ENCODE measurements at places on chromosomes 2 and 18. TPM values are rescaled to one million over a fixed set of nuclear protein-coding genes. Genes with fewer than 3 reads are reported as not detected.

The RUFY4 gene
- 0.12 TPM for total RNA-seq

- no peaks in the 10 kb centered on the region for H3K4me1 ChIP-seq
- no peak for DNase-seq
- H3K27me3 ChIP-seq = no peaks in the 10 kb centered on the region
These were observed 166.8 kb downstream of the TPGS2 start for GRCh38 chr18:36661999-36662398.

- no peak overlapping the region for H3K27ac ChIP-seq
- H3K36me3 ChIP-seq = no peaks in the 10 kb centered on the region
- no peaks in the 10 kb centered on the region for H3K27me3 ChIP-seq
- H3K4me1 ChIP-seq = peaks cover 5% of the 10 kb centered on the region
- no peak for DNase-seq
These were observed 39.4 kb downstream of the CSRNP3 start for GRCh38 chr2:165508927-165509326.

The ANO7 gene
- total RNA-seq = 1.1 TPM

The SANBR gene
- 3.2 TPM for total RNA-seq

DNA sequence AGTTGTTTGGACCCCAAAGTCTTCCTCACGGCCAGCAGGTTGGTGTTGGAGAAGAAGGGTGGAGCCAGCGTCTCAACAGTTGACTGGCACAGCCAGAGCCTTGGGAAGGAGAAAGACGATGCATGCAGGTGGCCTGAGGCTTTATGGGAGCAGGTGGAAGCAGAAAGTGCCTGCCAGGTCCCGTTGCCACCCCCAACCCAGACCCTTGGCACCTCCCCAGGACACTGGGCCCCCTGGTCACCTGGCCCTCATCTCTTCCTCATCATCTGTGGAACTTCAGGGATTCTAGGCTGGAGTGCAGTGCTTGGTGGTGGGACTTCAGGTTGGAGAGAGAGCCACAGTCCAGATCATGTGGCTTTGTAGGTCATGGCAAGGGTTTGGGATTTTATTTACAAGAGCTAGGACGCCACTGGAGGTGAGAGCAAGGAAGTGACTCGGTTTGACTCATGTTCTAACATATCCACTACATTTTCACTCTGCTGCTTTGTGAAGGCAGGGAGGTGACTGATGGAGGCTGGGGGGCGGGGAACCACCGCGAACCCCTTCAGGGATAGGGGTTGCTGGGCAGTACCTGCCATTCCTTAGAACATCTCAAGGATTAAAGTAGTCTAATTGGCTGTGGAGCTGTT is 62.5 kb upstream of the B3GNT7 start:
- no peaks in the 10 kb centered on the region for H3K4me1 ChIP-seq
- peak; percentile 44 for DNase-seq
- no peak overlapping the region for H3K4me3 ChIP-seq
- H3K27ac ChIP-seq = no peak overlapping the region
- no peaks in the 10 kb centered on the region for H3K36me3 ChIP-seq

DNA sequence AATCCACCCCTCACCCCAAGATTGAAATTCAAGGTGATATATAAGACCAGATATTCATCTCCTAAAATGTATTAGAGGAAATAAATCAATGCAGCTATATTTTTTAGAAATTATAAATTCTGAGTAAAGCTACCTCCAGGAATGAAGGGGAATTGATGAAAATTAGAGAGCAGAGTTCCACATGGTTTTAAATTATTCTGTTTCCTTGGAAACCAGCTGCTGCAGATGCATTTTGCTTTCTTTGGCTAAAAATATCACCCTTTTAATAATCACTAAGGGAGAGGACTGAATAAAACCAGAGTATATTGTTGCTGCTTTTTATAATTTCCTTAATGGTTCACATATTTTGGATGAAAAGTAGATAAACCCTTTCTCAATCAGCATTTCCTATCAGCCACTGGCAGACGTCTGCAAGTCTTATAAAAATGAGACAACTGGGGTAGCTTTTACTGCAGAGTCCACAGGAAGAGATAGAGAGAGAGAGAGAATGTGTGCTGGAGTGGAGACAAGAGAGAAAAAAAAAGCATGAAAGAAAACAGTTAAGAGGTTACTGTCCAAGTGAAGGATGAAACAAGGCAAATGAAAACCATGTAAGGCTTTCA is 2.0 kb downstream of the CSRNP3 start:
- H3K4me3 ChIP-seq = no peak overlapping the region
- H3K36me3 ChIP-seq = no peaks in the 10 kb centered on the region
- H3K27me3 ChIP-seq = no peaks in the 10 kb centered on the region
- H3K27ac ChIP-seq = no peak overlapping the region

DNA sequence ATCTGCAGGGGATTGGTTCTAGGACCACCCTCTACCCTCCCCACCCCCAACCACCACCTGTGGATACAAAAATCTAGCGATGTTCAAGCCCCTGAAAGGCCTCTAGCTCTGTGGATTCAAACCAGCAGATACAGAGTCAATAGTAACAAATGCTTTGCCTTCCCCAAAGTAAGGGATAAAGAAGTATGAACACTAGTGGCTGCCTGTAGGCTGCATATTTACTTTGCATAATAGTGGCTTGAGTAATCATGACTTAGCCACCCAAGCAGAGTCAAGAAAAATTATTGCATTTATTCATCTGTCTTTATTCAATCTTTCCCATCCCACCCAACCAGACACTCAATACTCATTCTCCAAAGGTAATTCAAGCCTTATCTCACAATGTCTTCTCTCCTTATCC is 43.8 kb downstream of the SOCS6 start:
- H3K36me3 ChIP-seq = no peaks in the 10 kb centered on the region
- H3K27me3 ChIP-seq = no peaks in the 10 kb centered on the region
- no peak overlapping the region for H3K27ac ChIP-seq
- DNase-seq = no peak
- H3K4me1 ChIP-seq = peaks cover 24% of the 10 kb centered on the region
- no peak overlapping the region for H3K4me3 ChIP-seq

DNA sequence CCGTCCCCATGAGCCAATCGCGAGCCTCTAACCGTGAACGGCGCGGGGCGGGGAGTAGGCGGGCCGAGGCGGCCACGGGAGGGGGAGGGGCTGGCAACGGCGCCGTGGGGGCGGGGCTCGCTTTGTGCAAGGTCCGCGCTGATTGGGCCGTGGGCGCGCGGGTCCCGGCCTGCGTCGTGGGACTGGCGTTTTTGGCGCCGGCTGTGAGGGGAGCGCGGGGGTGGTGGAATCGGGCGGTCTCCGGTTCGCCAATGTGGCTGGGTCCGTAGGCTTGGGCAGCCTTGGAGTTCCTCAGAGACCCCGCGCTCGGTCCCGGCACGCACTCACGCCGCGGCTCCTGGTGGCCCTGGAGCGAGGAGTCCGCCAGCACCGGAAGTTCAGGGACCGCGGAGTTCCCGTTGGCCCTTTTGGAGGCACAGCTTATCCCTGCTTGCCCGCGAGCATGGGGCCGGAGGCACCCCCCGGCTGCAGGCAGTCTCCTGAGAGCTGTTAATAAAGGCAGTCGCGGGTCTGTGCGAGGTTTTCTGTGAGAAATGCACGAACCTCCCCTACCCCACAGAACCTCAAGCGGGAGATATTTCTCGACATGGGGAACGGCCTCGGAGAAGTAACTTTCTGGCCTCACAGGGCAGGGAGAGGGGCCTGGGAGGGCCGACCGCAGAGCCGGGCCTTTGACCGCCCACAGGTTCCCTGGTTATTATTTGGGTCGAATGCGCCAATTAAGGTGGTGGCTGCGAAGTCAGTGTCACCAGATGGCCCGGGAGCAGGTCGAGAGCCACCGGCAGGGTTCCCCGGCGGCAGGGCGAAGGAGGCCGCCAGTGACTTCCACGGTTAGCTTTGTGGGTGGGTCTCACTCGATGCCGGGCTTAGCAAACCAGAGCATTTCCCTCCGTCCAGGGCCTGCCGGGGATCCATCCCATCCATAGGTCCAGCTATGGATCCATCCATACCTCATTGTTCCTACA is 574 bp upstream of the NCL start:
- peak; percentile 99 for DNase-seq
- H3K27ac ChIP-seq = peak overlapping the region; percentile 99
- peak overlapping the region; percentile 80 for H3K4me3 ChIP-seq

DNA sequence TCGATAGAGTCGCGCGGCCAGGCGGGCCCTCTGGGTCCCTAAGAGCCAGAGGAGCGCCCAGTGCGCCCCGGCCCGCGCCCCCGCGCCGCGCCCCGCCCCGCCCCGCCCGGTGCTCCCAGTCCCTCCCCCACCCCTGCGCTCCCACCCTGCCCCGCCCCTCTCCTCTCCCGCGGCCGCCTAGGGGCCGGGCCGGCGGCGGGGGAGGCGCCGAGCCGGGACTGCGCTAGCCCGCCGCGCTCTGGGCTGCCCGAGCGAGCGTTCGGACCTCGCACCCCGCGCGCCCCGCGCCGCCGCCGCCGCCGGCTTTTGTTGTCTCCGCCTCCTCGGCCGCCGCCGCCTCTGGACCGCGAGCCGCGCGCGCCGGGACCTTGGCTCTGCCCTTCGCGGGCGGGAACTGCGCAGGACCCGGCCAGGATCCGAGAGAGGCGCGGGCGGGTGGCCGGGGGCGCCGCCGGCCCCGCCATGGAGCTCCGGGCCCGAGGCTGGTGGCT is at the start of gene GPC1:
Gene GPC1 (plus strand): TSS at position 207 of the 491 bp plus-strand sequence. CDS start 256 bp downstream, at position 463.
- H3K27ac ChIP-seq = peak within 1 kb of the TSS; percentile 90
- DNase-seq = no peak
- no peaks in the 10 kb centered on the region for H3K36me3 ChIP-seq
- H3K27me3 ChIP-seq = no peaks in the 10 kb centered on the region
- peaks cover 43% of the 10 kb centered on the region for H3K4me1 ChIP-seq

The CDKL4 gene
- total RNA-seq = 0.79 TPM

DNA sequence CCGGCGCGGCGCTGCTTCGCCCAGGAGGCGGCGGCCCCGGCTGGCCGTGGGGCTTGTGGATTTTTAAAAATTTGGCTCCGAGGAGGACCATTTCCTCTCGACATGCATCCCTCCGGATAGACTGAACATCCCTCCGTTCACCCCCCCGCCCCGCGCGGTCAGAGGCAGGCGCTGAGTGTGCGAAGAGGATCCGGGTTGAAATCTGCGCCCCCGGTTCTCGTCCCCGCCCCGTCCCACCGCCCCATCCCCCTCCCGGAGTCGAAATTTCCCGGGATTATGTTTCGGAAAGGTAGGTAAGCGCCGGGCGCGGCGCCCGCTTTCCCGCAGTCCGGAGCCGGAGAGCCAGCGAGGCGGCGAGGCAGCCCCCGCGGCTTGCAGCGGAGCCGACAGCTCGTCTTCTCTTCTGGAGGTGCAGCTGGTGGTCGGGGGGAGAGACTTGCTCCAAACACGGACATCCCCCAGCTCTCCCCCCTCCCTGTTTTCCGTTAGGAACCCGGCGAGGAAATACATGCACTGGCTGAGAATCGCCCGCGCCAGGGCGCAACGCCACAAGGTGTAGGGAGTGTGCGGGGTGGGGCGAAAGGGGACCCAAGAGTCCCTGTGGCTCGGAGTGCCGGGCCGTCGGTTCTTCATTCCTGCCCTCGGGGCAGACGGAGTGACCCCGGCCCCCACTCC is at the start of gene PRKCE:
Gene PRKCE (plus strand): TSS at position 261 of the 675 bp plus-strand sequence.
- no peaks in the 10 kb centered on the region for H3K27me3 ChIP-seq
- peak; percentile 67 for DNase-seq
- H3K4me3 ChIP-seq = peak within 1 kb of the TSS; percentile 89
- H3K27ac ChIP-seq = peak within 1 kb of the TSS; percentile 100

The GKN1 gene
- not detected for total RNA-seq

All from right atrium auricular region (tissue), 2 donors.